Esophagus squamous epithelium (tissue), 5 donors: ENCODE measurements at places on chromosomes 12 and 14. TPM values are rescaled to one million over a fixed set of nuclear protein-coding genes. Genes with fewer than 3 reads are reported as not detected.

DNA sequence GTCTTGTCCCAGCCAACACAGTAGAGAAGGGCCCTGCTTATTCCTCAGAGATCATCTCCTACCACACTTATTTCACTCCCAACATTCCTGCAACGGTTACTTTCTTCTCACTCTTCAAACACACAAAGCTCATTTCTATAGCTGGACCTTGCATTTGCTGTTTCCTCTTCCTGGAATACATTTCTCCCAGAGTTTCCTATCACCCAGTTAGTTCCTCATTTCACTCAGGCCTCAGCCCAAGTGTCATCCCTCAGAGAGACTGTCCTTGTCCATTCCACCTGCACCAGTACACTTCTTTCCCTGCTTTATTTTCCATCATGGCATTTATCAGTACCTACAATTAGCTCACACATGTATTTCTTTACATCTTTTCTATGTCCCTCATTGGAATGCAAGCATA lies 14.7 kb upstream of the STK38L start:
- no peaks in the 10 kb centered on the region for H3K27me3 ChIP-seq
- peaks cover 4% of the 10 kb centered on the region for H3K4me1 ChIP-seq
- H3K4me3 ChIP-seq: no peak overlapping the region
- no peaks in the 10 kb centered on the region for H3K36me3 ChIP-seq

DNA sequence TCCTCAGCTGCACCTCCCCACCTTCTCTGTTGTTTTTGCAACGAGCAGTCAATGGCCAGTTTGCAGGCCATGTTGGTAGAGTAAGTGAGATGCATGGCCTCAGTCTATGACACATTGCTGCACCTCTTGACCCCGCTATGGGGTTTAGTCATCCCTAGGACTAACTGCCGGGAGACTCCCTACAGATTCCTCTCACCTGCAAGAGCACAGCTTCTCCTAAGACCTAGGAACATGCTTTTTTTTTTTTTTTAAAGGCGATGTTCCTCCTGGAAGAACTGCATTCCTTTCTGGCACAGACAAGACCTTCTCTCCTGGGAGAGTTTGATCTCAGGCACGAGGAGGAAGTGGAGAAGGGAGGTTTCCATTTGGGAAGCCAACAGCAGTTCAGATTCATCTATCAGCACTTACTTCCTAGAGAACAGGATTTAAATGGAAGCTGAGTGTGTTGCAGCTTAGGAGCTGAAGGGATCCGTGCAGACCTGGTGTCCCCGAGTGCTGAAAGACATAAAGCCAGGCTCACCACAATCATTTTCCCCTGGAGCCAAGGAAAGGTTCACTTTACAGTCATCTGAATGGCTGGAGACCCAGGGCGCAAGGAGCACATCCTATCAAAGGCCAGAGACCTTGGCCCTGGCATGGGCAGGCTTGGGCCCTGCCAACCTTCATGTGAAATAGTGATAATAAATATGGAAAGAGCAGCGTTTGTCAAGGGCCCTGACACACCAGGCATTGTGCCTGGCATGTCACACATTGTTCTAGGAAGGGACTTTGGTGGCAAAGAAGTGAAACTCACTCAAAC lies 104.1 kb downstream of the LGMN start:
- no peak overlapping the region for H3K27ac ChIP-seq
- no peaks in the 10 kb centered on the region for H3K27me3 ChIP-seq
- H3K4me1 ChIP-seq: peaks cover 34% of the 10 kb centered on the region

- DNase-seq: no peak
- H3K36me3 ChIP-seq: no peaks in the 10 kb centered on the region
- H3K4me3 ChIP-seq: no peak overlapping the region
- peak overlapping the region; percentile 84 for H3K27ac ChIP-seq
- no peaks in the 10 kb centered on the region for H3K27me3 ChIP-seq
- peaks cover 88% of the 10 kb centered on the region for H3K4me1 ChIP-seq
These were observed 66.1 kb downstream of the CCDC88C start for GRCh38 chr14:91351512-91351862.

DNA sequence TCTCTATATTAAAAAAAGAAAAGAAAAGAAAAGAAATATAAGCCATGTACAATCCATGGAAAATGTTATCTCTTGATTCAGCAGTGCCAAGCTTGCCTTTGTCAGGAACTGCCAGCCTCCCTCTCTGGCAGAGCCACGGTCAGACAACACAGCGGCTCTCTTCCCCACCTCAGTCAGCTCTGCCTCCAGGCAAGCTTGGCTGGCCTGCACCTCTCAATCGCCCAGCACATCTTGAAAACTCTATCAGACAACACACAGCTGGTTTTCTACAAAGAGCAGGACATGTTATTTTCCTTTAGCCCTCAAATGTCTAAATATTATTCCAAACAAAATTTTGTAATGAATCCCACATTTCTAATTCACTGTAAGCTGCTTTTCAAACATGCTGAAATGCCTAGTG lies 20.0 kb upstream of the GCH1 start:
- no peak overlapping the region for H3K4me3 ChIP-seq
- no peak overlapping the region for H3K27ac ChIP-seq
- no peak for DNase-seq
- no peaks in the 10 kb centered on the region for H3K36me3 ChIP-seq
- no peaks in the 10 kb centered on the region for H3K27me3 ChIP-seq
- no peaks in the 10 kb centered on the region for H3K4me1 ChIP-seq

DNA sequence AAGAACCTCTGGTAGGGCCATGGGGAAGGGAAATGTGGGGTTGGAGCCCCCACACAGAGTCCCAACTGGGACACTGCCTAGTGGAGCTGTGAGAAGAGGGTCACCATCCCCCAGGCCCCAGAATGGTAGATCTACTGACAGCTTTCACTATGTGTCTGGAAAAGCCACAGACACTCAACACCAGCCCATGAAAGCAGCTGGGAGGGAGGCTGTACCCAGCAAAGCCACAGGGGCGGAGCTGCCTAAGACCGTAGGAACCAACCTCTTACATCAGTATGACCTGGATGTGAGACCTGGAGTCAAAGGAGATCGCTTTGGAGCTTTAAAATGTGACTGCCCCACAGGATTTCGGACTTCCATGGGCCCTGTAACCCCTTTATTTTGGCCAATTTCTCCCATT lies 97.8 kb downstream of the HMGA2 start:
- no peak for DNase-seq
- no peak overlapping the region for H3K4me3 ChIP-seq
- H3K27me3 ChIP-seq: no peaks in the 10 kb centered on the region
- no peak overlapping the region for H3K27ac ChIP-seq

DNA sequence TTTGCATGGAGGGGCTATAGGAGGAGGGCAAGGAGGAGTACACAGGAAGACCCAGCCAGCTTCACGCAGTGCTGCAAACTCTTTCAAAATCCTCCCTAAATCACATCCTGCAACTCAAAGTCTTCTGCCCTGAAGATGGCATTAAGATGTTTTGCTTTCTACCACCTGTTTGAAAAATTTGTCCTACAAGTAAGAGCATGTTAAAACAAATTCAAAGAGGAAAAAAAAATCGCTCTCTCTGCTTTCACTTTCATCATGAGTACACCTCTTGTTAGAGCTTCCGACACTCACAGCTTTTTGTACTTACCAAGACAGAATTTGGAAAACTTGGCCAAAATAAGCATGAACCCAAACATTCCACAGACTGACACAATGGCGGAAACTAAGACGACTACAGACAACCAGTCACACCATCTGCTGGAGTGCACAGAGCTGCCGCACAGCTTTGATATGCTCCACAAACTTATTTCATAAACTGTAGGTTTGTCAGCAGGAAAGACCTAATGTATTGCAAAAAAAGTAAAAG lies 21.3 kb downstream of the GCH1 start:
- no peaks in the 10 kb centered on the region for H3K27me3 ChIP-seq
- H3K36me3 ChIP-seq: no peaks in the 10 kb centered on the region
- H3K4me3 ChIP-seq: peak overlapping the region; percentile 14
- DNase-seq: no peak
- H3K4me1 ChIP-seq: peaks cover 5% of the 10 kb centered on the region
- peak overlapping the region; percentile 80 for H3K27ac ChIP-seq

DNA sequence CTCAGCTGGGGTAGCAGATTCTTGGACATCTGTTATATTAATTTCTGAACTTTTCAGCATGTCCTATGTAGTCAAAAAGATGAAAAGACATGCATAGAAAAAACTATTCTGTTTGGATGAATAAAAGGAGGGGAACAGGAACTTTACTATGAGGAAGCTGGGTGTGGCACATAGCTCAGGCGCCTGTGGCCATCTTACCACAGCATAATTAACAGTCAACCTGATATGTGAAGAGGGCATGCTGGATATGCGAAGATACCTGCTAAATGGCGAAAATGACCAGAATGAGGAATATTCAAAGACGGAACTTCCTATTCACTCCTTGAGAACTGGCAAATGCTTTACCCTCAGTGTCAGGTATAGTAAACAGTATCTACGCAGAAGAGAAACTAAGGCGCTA lies 18.4 kb downstream of the SETD3 start:
- H3K4me3 ChIP-seq: no peak overlapping the region
- H3K27me3 ChIP-seq: no peaks in the 10 kb centered on the region
- H3K27ac ChIP-seq: no peak overlapping the region
- H3K36me3 ChIP-seq: peaks cover 84% of the 10 kb centered on the region
- H3K4me1 ChIP-seq: peaks cover 2% of the 10 kb centered on the region

- no peak overlapping the region for H3K27ac ChIP-seq
- no peak for DNase-seq
- peaks cover 12% of the 10 kb centered on the region for H3K4me1 ChIP-seq
- no peaks in the 10 kb centered on the region for H3K27me3 ChIP-seq
- no peak overlapping the region for H3K4me3 ChIP-seq
- no peaks in the 10 kb centered on the region for H3K36me3 ChIP-seq
These were observed 27.1 kb upstream of the YY1 start for GRCh38 chr14:100211893-100212292.

The NGB gene
- total RNA-seq: not detected

The VAMP1 gene
- total RNA-seq: 9.1 TPM

The TMEM119 gene
- 0.08 TPM for total RNA-seq

The TAS2R50 gene
- 2.3 TPM for total RNA-seq
